ENCODE measurements at places on chromosomes 12 and 14. TPM values are rescaled to one million over a fixed set of nuclear protein-coding genes. Genes with fewer than 3 reads are reported as not detected.

- DNase-seq: no peak
- peaks cover 2% of the 10 kb centered on the region for H3K27me3 ChIP-seq
- no peaks in the 10 kb centered on the region for H3K36me3 ChIP-seq
- H3K27ac ChIP-seq: no peak overlapping the region
- H3K4me3 ChIP-seq: no peak overlapping the region
Measured at GRCh38 chr14:94330857-94331256, 7.7 kb upstream of the SERPINA6 start.

DNA sequence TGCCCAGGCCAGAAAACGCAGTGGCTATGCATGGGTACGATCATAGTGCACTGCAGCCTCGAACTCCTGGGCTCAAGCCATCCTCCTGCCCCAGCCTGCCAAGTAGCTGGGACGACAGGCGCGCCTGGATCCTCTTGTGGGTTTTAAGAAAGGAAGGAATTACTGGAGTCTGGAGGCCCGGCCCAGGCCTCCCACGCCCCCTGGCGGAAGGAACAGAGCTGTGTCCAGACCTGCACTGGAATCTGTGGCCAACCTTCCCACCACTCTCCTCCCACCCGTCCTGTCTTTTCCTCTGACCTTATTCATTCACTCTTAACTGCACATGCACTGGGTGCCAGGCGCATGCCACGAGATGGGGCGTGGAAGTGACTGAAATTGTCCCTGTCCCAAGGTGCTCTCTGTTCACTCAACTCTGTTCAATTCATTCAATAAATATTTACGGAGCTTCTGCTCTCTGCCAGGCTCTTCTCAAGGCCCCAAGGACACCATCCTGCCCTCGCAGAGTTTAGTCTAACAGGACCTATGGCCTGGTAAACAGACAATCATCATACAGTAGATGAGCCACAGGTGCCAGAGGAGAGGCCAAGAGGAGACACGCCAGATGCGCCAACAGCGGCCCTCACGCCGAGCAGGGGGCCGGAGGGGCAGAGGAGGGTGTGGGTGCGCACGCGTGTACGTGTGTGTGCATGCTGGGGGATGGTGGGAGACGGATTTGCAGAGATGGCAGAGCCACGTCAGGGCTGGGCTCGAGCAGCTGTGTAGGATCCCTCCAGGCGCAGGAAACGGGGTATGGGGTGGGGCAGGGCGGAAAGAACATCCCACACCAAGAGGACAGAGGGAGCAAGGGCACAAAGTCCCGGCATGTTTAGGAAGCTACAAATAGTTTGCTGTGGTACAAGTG is 13.7 kb upstream of the TMEM106C start:
- peak; percentile 69 for DNase-seq
- no peaks in the 10 kb centered on the region for H3K36me3 ChIP-seq

DNA sequence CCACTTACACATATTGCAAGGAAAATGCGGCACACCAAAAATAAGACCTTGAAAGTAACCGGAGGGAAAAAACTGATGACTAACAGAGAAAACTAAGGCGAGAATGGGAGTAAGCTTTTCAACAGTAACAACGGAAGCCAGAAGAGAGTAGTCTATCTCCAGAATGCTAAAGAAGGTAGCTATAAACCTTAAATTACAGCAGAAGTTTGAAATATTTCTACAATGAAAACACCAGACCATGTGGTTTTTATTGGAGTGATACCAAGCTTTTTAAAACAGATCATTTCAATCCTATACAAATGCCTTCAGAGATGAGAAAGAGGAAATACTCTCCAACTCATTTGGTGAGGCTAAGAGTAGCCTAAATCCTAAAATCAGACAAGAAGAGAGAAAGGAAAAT is 209.5 kb downstream of the ANO6 start:
- H3K27ac ChIP-seq: no peak overlapping the region
- H3K4me3 ChIP-seq: no peak overlapping the region
- H3K36me3 ChIP-seq: no peaks in the 10 kb centered on the region
- DNase-seq: no peak
- H3K4me1 ChIP-seq: no peaks in the 10 kb centered on the region
- H3K27me3 ChIP-seq: no peaks in the 10 kb centered on the region

GRCh38 chr14:55160989-55161388 is 30.4 kb downstream of the DLGAP5 start:
- DNase-seq: no peak
- no peaks in the 10 kb centered on the region for H3K4me1 ChIP-seq
- no peaks in the 10 kb centered on the region for H3K27me3 ChIP-seq
- H3K36me3 ChIP-seq: no peaks in the 10 kb centered on the region
- no peak overlapping the region for H3K4me3 ChIP-seq
- H3K27ac ChIP-seq: no peak overlapping the region

DNA sequence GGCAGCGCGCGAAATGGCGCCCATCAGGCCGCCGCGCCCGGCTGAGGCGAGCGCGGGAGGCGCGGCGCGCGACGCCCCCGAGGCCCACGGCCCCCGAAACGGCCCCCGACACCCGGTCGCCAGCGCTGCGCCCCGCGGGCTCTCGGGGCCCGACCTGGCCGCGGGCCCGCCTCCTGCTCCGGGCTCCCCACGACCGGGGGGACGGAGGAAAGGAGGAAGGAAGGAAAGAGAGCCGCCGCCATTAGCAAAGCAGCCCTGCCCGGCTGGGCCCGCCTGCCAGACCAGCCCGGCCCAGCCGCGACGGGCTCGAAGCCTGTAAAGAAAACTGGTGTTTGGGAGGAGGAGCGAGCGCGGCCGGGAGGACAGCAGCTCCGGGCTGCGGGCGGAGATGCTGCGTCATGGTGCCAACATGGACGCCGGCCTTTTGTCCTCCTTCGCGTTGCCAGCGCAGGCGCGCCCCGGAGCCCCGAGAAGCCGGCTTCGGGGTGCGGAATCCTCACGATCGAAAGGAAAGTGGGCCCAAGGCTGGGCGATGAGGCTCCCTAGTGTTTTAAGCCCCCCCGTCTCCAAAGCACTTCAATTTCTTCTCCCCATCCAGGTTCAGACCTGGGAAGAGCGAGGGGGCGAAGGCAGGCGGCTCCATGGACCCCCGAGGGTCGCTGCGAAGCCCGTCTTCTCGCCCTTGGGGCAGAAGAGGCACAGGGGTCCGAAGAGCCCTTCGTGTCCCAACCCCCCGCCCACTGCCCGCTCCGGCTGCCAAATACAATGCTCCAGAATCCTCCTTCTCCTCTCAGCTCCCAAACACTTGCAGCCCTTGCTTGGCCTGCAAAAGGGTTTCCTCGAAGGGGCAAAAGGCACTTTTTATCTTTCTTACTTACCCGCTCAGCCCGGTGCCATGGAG is 2.9 kb upstream of the SETD1B start:
- H3K27me3 ChIP-seq: no peaks in the 10 kb centered on the region
- DNase-seq: peak; percentile 75
- no peaks in the 10 kb centered on the region for H3K36me3 ChIP-seq
- peaks cover 28% of the 10 kb centered on the region for H3K4me1 ChIP-seq

DNA sequence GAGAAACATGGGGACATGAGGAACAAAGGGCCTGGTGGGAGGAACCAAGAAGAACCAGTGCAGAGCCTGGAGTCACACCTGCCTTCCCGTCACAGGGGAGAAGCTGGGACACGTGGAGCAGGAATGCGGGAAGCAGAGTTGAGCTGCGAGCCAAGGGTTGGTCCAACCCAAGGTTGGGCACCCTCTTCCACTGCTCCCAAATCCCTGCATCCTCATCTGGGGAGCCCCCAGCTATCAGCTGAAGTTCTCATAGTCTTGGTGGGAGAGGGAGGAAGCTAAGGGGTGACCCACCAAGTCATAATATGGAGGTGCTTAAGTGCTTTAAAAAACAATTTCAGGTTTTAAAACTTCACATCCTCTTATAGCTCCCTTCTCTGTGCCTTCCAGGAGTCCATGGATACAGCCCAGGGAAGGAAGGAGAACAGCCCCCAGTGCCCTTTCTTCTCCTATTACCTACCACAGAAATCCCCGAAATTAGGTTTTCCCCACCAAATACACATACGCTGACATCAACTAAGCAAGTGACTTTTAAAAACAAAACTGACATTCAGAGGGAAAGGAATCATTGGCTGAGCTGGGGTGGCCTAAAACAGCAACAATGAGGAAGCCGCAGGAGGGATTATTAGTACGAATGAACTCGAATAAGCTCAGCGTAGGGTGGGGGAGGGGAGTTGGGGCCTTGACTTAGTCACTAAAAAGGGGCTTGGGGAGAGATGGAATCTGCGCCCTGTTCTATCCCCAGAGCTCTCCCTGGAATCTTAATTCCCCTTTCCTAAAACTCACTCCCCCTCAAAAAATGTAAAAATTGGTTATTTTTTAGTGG is 4.5 kb downstream of the MYL6 start:
- no peak for DNase-seq
- peaks cover 12% of the 10 kb centered on the region for H3K4me1 ChIP-seq
- no peak overlapping the region for H3K4me3 ChIP-seq
- H3K27me3 ChIP-seq: no peaks in the 10 kb centered on the region

GRCh38 chr14:54730156-54730961 is 163.4 kb downstream of the SAMD4A start:
- no peak overlapping the region for H3K4me3 ChIP-seq
- no peak overlapping the region for H3K27ac ChIP-seq
- no peaks in the 10 kb centered on the region for H3K27me3 ChIP-seq
- no peaks in the 10 kb centered on the region for H3K4me1 ChIP-seq

DNA sequence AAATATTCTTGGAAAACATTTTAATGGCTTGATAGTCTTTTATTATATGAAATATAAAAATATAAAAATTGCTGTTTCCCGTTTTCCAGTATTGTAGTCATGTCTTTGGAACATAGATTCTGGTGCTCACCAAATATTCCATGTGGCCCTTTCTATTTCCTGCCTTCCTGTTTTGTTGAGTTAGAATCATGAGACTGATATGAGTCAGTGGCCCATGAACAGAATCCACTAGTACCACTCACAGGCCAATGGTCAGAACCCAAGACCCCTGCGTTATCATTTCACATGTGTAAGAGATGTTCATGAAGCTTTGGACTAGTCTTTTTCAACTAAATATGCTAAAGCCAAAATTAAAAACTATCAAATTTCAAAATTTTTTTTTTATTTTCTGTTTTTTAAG is 56.9 kb downstream of the BICD1 start:
- H3K4me1 ChIP-seq: no peaks in the 10 kb centered on the region
- no peak overlapping the region for H3K27ac ChIP-seq
- no peak for DNase-seq
- no peaks in the 10 kb centered on the region for H3K36me3 ChIP-seq
- H3K27me3 ChIP-seq: no peaks in the 10 kb centered on the region

- no peak overlapping the region for H3K4me3 ChIP-seq
- H3K36me3 ChIP-seq: no peaks in the 10 kb centered on the region
- no peaks in the 10 kb centered on the region for H3K27me3 ChIP-seq
- H3K27ac ChIP-seq: no peak overlapping the region
Measured at GRCh38 chr12:2583091-2583497, 211.7 kb upstream of the FKBP4 start.

GRCh38 chr12:132470397-132470796 is 19.6 kb upstream of the FBRSL1 start:
- no peak overlapping the region for H3K4me3 ChIP-seq
- H3K36me3 ChIP-seq: no peaks in the 10 kb centered on the region
- no peak overlapping the region for H3K27ac ChIP-seq
- H3K27me3 ChIP-seq: peaks cover 2% of the 10 kb centered on the region
- no peaks in the 10 kb centered on the region for H3K4me1 ChIP-seq

- H3K27me3 ChIP-seq: no peaks in the 10 kb centered on the region
- no peak overlapping the region for H3K27ac ChIP-seq
- H3K4me3 ChIP-seq: no peak overlapping the region
- no peaks in the 10 kb centered on the region for H3K36me3 ChIP-seq
- no peak for DNase-seq
- no peaks in the 10 kb centered on the region for H3K4me1 ChIP-seq
Measured at GRCh38 chr14:49505041-49505766, 81.0 kb downstream of the RPS29 start.

- H3K27me3 ChIP-seq: no peaks in the 10 kb centered on the region
- H3K36me3 ChIP-seq: no peaks in the 10 kb centered on the region
- no peak for DNase-seq
- H3K27ac ChIP-seq: no peak overlapping the region
Measured at GRCh38 chr14:95460647-95461478, 55.6 kb downstream of the SYNE3 start.

DNA sequence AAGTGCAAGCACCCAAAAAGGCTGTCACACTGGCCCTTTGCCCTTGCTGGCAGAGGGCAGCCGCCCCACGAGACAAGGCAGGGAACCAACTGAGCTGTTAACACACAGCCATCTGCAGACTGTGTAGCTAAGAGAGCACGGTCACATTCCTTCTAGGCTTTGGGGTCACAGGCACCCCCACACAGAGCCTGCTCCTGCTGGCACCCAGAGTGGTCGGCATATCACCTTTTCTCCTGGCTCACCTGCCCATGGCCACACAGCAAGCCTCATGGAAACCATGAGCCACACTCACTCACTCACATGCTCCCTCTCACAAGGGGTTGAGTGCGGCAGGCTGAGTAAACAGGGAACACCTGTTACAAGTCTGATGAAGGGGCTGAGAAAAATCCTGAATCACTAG is 214.5 kb downstream of the PCNX1 start:
- DNase-seq: no peak
- no peak overlapping the region for H3K4me3 ChIP-seq
- no peaks in the 10 kb centered on the region for H3K36me3 ChIP-seq
- H3K27me3 ChIP-seq: no peaks in the 10 kb centered on the region
- no peaks in the 10 kb centered on the region for H3K4me1 ChIP-seq

GRCh38 chr12:121205491-121205890 is 4.4 kb upstream of the P2RX4 start:
- no peak for DNase-seq
- H3K4me1 ChIP-seq: no peaks in the 10 kb centered on the region
- H3K4me3 ChIP-seq: no peak overlapping the region
- H3K36me3 ChIP-seq: no peaks in the 10 kb centered on the region

DNA sequence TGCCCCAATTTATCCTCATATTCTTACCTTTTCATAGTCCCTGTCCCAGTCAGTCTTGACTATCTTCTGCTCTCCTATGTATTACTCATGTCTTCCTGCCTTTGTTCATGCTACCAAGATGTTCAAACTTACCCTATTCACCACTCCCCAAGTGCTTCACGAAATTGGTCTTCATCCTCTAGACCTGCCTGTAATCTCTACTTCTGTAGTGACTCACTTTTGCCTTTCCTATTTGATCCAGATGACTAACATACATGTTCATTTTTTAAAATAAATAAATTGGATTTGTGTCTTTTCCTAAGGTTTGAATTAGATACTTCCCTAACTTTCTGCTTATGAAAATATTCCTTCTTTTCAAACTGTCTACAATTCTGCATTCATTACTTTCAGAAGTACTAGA is 107.7 kb upstream of the PPM1H start:
- no peak for DNase-seq
- no peaks in the 10 kb centered on the region for H3K36me3 ChIP-seq
- H3K4me1 ChIP-seq: no peaks in the 10 kb centered on the region
- no peaks in the 10 kb centered on the region for H3K27me3 ChIP-seq
- H3K27ac ChIP-seq: no peak overlapping the region

DNA sequence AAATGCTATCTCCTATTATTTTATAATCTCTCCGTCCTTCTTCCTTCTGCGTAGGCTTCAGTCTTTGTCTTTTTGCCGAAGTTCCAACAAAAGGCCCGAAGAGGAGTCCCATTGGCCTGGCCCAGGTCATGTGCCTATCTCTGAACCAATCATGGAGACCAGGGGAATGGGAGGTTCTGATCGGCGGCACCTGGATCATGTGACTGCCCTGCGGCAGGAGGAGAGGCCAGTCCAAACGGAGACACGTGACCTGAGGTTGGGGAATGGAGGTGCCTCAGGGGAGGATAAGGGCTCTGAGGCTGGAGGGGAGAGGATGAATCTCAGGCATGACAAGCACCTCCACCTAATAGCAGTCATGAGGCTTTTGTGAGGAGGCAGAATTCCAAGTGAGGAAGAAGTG is 86.0 kb downstream of the AACS start:
- no peak overlapping the region for H3K27ac ChIP-seq
- no peak overlapping the region for H3K4me3 ChIP-seq
- H3K36me3 ChIP-seq: no peaks in the 10 kb centered on the region
- no peak for DNase-seq

The TAS2R13 gene
- total RNA-seq: 1.1 TPM

The TBX3 gene
- 155 TPM for total RNA-seq

The OLR1 gene
- total RNA-seq: 1.2 TPM

The GALNT8 gene
- total RNA-seq: 0.41 TPM

The RNASE1 gene
- 30.1 TPM for total RNA-seq

The ALX1 gene
- not detected for total RNA-seq
